Right cardiac atrium (tissue), 5 donors: ENCODE measurements at places on chromosomes 7 and 10.

DNA sequence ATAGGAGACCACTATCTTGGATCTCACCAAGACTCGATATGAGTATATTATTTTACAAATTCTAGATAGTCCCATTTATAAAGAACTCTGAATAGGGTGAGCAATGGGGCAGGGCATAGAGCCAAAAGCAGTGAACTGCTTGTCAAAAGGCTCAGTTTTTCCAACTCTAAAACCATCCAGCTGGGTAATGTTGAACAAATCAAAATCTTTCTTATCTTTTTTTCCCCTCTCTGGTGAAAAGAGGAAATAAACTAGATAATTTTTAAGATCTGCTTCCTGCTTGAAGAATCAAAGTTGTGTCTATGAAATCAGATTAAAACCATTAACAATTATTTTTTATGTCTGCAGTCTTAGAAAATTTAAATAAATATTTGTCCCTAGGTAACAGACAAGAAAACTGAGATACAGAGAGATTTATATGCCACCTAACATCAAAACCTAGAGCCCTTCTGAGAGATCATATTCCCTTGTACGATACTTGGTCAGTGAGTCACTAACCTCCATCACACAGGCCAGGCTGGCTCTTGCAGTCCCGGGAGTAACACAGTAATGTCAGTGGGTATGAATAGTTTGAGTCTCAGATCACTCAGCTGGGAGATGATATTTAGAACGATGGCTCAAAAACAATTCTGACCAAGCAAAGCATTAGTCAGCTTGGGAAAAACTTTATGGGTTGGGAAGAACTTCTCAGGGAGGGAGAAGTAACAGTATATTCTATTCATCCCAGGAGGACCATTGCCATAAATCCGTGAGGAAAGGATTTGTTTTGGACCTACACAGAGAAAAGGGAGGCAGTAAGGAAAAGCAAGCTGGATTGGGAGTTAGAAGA lies 178.8 kb downstream of the REEP3 start:
- DNase-seq: peak; percentile 77

DNA sequence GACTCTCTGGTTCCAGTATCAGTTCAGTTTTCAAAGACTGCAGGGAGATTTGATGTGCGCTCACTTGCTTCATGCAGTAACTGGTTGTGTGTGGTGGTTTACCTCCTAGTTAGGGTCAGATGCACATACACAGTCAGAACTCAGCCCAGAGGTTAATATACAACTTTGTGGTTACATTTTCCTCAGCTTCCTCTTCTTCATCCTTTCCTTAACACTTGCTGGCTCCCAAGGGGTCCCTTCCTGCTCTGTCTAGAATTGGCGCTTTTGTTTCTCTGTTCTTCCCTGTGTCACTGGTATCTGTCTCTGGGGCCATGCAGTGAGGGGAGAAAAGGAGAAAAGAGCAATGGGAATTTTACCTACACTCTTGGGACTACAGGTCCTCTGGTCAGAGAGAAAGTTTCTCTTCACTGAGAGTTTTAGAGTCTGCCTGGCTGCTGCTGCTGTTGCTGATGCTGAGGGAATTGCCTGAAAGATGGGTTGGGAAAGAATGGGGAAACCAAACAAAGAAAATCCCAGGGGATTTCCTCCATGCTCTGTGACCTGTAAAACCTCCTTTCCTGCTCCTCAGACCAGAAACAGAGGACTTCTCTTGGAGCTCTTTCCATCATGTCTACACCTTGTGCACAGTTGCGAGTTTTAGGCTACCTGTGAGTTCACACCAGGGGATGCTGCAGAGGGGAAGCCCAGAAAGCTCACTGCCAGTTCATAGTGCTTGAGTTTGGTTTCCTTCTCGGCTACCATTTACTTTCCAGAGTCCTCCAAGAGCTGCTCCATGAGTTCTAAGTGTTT lies 74.6 kb downstream of the WDFY4 start:
- no peak for DNase-seq

GRCh38 chr7:104894726-104895521 lies 119.1 kb upstream of the KMT2E start:
- no peak for DNase-seq

DNA sequence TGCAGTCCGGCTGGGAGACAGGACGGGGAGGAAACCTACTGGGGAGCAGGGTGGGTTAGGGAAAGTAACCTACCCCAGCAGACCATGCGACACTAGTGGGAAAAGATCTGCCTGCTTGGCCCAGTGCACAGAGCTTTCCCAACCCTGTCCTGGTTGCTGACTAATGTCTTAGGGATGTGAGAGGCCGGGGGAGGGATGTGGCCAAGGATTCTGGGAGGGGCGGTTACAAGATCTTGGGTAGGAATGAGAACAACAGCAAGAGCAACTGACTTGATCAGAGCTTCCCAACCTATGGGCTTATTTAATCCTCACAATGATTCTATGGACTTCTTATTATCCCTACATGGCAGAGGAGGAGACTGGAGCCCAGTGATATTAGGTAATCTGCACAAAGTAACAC lies 24.0 kb upstream of the EIF5AL1 start:
- peak; percentile 83 for DNase-seq

DNA sequence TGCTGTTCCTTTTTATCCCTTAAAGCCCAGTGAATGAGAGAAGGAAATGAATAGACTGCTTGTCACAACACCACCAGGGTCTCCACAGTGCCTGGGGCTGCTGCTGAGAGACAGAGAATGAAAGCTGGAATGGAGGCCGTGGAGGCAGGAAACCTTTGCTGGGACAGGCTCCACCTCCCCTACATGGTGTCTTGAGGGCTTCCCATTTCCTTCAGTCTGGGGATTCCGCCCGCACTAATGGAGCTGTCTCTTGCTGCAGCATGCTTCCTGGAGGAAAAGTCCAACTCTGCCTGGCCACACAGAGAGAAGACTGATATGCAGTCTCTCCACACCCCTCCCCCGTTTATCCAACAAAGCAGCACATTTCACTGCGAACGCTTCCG lies 54.5 kb downstream of the LRRC4 start:
- DNase-seq: no peak

DNA sequence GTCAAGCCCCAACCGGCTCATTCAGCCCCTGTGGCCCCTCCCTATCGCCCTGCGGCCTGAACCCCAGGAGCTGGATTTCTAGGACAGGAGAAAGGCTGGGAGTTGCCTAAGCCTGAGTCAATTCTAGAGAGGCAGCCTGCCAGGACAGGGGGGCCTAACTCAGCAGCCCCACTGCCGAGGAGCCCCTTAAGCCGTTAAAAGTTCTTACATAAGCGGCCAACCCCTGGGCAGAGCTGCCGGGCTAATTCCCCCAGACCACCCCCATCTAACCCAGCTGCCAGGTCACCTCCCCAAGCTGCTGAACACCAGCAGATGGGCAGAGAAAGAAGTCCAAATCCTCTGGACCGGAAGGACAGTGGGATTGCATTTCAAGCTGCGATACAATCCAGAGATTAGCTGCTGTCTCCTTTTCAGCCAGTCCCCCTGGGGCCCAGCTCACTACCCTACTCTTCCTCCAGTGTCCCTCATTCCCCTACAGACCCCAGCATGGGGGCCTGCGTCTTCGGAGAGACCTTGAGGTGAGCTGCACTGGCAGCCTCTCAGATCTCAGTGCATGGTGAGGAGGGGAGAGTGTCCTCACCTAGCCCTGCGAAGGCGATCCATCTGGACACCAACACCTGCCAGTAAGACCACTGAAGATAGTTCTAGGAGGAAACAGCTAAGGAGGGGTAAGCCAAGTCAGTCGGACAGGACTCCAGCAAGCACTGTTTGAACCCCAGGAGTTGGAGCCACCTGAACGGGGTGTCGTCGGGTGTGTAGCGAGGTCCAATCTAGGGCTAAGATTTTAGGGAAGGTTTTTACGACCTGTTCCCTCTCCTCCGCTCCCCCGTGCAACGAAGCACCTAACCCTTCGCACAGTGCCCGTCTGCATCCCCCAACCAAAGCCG lies 830 bp downstream of the IMPDH1 start:
- DNase-seq: peak; percentile 66
